ENCODE measurements at places on chromosomes 7 and 10.
A peak's percentile ranks its signal among the peaks of the same experiment; 100 is the strongest.

- no peak for DNase-seq
These were observed 84.0 kb upstream of the PPP1R17 start for GRCh38 chr7:31603046-31603445.

- DNase-seq = no peak
These were observed 86.3 kb upstream of the CAPZA2 start for GRCh38 chr7:116776046-116776445.

DNA sequence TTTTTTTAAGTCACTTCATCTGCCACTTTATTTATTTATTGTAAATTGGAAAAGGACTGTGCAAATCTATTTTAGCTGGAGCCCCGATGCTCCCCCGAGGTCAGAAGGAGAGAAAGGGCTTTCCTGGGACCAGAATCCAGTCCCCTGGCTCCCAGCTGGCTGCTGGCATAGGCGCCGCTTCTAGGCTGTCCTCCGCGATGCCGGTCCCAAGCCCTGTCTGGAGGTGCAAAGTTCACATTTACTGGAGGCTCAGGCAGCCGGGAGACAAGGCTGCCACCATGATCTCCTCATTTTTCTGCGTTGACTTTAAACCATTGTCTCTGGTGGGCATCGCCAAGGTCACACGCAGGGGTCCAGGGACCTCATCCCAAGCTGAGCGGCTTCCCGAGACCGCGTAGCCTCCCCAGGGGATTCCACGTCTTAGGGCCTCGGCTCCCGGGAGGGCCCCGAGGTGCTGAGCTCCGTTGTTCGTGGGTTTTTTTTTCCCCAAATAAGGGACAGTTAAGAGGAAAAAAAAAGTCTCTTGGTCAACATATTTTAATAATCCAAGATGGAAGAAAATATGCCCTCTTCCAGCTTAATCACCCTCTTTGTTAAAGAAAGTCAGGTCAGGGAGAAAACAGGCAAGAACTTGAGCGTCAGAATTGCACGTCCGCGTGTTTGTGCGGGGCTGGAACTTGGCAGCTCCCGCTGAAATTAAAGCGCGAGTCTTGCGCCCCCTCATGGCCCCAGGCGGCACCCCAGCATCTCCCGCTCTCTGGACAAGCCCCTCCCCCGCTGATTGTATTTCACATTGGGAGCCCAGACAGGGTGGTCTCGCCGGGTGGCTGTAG, 11.9 kb downstream of the RGR start:
- peak; percentile 28 for DNase-seq

DNA sequence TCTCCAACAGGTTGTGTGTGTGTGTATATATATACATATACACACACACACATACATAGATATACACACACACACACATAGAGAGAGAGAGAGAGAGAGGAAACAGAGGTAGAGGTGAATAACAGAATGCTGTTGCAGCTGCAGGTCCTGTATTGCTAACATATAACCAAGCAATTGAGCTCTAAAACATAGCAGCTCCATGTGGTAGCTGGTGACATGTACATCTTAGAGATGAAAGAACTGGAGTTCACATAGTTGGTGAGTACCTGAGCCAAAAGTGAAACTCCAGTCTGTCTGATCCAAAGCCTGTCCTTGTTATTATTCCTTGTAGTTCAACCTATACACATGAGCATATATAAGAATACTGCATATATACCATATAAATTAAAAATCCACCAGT, 152.9 kb upstream of the CSTF2T start:
- DNase-seq = no peak

DNA sequence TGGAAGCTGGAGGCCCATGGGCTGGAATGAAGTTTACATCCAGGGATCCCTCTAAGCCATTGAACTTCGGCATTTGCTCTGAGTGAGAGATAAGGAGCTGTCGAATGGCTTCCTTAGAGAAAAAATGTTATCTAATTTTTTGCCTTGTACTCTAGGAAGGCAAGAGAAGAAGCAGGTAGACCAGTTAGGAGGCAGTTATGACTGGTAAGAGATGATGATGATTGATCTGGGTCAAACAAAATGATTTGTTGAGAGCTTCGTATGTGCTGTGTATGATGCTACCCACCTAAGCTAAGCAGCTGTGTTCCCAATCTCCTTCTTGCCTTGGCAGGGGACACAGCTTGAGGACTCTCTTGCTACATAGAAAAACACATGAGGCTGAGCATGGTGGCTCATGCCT, 370.2 kb downstream of the LRMDA start:
- DNase-seq = no peak

DNA sequence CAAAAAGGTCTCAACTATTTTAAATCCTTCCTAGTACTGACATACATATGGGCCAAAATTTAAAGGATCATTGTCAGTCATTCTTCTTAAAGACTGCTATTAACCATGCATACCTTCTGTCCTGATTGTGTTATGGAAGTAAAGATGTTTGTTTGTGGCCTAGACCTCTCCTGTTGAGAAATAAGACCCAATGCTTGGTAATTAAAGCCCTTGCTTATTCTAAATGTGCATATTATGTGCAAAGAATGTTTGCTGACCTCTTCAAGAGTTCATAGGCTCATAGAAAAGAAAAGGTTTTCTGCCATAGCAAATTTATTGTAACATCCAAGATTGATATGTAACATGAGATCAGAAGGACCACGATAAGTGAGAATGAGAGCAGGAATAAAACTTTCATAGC, 145.6 kb downstream of the TWIST1 start:
- DNase-seq = no peak

GRCh38 chr7:18997477-18998150, 119.8 kb downstream of the TWIST1 start:
- no peak for DNase-seq

- no peak for DNase-seq
These were observed 487.9 kb downstream of the PARD3 start for GRCh38 chr10:34327184-34327583.

GRCh38 chr7:158876984-158877383, 20.6 kb downstream of the DYNC2I1 start:
- no peak for DNase-seq

GRCh38 chr7:31642681-31643115, 44.3 kb upstream of the PPP1R17 start:
- no peak for DNase-seq

DNA sequence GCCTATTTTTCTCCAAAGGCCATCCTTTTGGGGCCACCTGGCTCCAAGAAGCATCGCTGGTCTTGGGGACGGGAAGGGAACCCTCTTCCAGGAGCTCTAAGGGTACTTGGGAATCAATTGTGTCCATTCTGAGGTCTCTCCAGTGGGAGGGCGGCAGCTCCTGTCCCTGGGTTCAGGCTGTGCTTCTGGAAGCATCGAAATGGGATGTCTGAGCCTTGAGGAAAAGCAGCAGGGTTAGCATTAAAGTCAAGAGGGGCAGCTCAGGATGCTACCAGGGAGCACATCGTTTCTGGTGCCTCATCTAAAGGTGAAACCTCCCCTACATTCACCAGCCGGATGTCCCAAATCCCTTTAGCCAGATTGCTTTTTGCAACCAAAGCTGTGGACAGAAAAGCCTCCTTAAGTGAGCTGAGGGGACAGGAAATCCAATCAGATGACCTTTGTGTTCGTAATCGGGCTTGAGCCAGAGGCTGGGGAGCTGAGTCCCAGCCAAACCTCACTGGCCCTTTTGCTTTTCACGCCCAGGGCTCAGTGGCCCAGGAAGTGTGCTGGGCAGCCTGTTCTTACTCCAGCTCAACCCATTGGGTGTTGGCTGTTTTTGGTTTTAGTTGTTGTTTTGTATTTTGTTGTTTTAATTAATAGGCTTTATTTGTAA, 88.8 kb upstream of the ANLN start:
- no peak for DNase-seq

GRCh38 chr10:97210543-97210960, 24.8 kb upstream of the SLIT1 start:
- DNase-seq = peak; percentile 58

- no peak for DNase-seq
These were observed 218.6 kb downstream of the CELF2 start for GRCh38 chr10:11236234-11236633.

- DNase-seq = no peak
These were observed 2.2 kb downstream of the PDZD7 start for GRCh38 chr10:101028446-101029337.

GRCh38 chr7:135328053-135328452, 94.4 kb downstream of the STRA8 start:
- DNase-seq = no peak

GRCh38 chr10:122490786-122491680, 29.7 kb downstream of the HTRA1 start:
- no peak for DNase-seq

GRCh38 chr10:129533281-129533680, 66.2 kb downstream of the MGMT start:
- DNase-seq = no peak
